Naive thymus-derived CD4-positive, alpha-beta T cell (primary cell): ENCODE measurements at places on chromosomes 7 and 10. TPM values are rescaled to one million over a fixed set of nuclear protein-coding genes. Genes with fewer than 3 reads are reported as not detected.

HHEX gene
- polyA plus RNA-seq: 0.24 TPM

GRCh38 chr7:36487756-36488336, 98.2 kb downstream of the ANLN start:
- peak; percentile 56 for DNase-seq

TAS2R4 gene
- not detected for polyA plus RNA-seq

SLC29A4 gene
- polyA plus RNA-seq: 0.38 TPM

DNA sequence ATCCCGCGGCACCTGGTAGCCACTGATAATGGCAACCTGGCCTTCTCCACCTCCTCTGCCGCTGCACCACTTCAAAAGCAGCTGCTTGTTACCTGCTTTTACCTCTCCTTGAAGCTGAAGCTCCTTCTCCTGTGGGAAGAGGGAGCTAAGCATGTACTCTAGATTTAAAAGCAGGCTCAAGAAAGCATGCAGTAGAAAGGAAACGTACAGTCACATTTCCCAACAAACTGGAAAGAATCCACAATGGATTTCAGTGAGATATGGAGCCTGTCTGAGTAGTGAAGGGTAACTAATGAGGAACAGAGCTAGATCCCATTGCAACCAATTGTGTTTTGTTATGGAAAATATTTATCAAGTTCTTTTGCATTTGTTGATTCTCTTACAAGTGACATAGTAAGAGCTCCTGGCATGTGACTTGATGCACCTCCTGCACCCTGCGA, 457.4 kb upstream of the GALNT17 start:
- no peak for DNase-seq

DNA sequence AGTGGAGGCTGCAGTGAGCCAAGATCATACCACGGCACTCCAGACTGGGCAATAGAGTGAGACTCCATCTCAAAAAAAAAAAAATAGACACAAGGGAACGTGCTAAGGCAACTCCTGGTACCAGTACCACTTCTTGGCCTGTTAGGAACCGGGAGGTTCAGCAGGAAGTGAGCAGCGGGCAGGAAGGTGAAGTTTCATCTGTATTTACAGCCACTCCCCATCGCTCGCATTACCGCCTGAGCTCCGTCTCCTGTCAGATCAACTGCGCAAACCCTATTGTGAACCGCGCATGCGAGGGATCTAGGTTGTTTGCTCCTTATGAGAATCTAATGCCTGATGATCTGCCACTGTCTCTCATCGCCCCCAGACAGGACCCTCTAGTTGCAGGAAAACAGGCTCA, 69.9 kb upstream of the FOXK1 start:
- no peak for DNase-seq

GRCh38 chr10:116827214-116827671, 22.1 kb upstream of the ENO4 start:
- DNase-seq: no peak

- no peak for DNase-seq
Measured at GRCh38 chr10:13346283-13347042, 1.6 kb downstream of the SEPHS1 start.

AASS gene
- polyA plus RNA-seq: 0.31 TPM

DNA sequence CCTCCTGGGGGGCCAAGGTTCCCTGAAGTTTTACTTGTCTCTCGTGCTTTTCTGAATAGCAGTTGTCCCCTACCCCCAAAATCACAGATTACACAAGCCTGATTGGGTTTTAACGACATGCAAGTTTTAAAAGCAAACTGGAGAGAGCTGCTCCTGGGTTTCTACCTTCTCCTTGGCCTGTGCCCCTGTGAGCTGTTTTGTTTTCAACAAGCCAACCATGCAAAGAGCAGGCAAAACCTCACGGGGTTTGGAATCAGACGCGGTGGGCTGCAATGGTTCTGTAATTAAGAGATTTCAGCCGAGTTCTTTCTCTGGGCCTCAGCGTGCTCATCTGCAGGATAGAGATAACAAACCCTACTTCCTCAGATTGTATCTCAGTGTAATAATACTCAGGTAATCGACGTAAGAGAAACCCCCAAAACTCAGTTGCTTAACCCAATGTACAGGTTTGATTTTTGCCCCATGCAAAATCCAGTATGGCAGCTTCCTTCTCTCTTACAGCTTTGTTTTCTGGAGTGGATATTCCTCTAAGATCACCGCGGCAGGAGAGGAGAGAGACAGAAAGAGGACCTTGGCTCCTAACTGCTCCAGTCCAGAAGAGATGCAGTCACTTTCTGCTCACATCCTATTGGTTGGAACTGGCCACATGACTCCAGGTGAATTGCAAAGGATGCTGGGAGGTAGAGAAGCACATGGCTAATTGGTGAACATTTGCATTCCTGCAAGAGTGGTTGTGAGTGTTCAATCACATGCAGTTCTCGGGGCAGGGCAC, 42.0 kb downstream of the MYL10 start:
- DNase-seq: no peak

UCN3 gene
- polyA plus RNA-seq: not detected

UNCX gene
- polyA plus RNA-seq: not detected

ANKMY2 gene
- polyA plus RNA-seq: 15.4 TPM

DNA sequence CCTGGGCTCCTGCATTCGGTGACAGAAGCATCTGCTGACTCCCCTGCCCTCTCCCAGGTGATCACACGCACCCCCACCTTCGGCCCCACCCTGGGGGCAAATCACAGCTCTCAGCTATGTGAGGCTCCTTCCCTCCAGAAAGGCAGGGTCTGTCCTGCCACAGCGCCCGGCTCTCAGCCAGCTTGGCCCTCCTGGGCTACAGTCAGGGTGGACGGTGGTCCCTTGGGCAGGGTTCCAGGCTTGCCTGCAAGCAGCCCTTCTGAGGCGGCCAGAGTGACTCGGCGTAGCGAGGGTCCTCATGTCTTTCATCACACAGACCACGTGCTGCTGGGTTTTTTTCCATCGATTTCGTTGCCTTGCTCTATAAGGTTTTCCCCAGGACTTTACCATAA, 53.6 kb upstream of the EBF3 start:
- DNase-seq: no peak

DNA sequence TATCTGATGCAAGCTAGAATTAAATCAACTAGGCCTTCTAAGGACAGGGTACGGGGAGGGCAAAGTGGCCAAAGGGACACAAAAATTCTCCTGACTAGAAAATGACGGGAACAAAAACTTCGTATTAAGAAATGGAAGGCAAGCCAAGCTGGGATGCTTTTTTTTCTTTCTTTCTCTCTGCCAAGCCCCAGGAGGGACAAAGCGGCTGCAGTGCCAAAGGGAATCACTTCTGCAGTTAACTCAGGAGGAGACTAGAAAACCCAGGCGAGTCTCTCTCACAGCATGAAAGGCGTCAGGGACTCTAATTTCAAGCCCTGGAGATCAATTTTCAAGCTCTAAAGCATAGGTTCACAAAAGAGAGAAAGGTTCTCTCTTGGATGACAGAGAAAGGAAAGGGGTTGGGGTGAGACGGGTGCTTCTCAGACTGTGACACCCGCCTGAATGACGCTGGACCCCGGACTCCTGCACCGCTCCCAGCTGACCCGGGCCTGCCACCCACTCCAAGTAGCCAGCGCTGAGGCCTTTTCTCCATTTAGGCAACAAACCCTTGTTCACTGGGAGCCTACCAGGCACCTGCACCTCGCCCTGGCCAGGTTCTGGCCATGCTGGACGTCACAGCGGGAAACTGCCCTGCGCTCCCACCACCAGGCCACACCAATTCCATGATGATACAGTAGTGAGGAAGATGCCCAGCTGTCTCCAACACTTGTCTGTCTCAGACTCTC, 56.5 kb downstream of the KIAA1549 start:
- no peak for DNase-seq

GRCh38 chr10:27799046-27799445, 53.4 kb upstream of the MKX start:
- no peak for DNase-seq

DNA sequence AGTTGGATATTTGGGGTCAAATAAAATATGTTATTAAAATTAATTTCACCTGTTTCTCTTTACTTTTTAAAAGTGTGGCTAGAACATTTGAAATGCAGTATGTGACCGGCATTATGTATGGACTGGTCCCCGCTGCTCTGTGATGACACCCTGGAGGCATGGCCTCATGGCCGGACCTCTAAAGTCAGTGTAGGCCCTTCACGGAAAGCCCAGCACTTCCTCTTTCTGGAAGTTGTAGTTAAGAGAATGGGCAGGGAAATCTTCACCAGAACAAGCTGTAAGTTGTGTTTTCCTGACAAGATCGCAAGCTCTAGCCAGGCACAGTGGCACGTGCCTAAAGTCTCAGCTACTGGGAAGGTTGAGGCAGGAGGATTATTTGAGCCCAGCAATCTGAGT, 38.3 kb upstream of the SRGN start:
- DNase-seq: no peak

- no peak for DNase-seq
Measured at GRCh38 chr7:157465891-157466866, 129.4 kb downstream of the DNAJB6 start.

LIPM gene
- polyA plus RNA-seq: not detected

DNA sequence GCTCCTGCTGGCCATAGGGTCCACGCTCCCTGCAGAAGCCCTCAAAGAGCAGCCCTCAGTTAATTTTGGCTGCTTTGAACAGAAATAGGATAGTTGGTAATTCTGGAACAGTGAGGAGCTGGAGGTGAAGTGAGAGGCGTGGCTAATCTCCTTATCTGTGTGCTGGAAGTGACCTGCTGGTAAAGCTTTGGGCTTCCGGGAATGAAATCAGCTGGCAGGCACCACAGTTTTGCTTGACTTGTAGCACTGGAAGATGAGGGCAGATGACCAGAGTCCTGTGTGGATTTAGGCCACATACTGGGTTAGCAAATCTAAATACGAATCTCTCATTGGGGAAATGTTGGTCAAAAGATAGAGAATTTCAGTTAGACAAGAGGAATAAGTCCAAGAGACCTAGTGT, 10.2 kb downstream of the ATP6V0E2 start:
- no peak for DNase-seq

- no peak for DNase-seq
Measured at GRCh38 chr7:155471718-155472117, 13.8 kb downstream of the EN2 start.

IFIT1B gene
- not detected for polyA plus RNA-seq

- no peak for DNase-seq
Measured at GRCh38 chr10:124736491-124737136, 7.6 kb downstream of the FAM53B start.

GFRA1 gene
- polyA plus RNA-seq: not detected
